Stimulated activated CD4-positive, alpha-beta T cell treated with anti-CD3 and anti-CD28 coated beads, Interleukin-15, amount 100 ng/mL, for 1 hour (primary cell): ENCODE measurements at places on chromosomes 2 and 18.

- no peak for DNase-seq
Measured at GRCh38 chr2:230934231-230935129, 9.4 kb upstream of the GPR55 start.

DNA sequence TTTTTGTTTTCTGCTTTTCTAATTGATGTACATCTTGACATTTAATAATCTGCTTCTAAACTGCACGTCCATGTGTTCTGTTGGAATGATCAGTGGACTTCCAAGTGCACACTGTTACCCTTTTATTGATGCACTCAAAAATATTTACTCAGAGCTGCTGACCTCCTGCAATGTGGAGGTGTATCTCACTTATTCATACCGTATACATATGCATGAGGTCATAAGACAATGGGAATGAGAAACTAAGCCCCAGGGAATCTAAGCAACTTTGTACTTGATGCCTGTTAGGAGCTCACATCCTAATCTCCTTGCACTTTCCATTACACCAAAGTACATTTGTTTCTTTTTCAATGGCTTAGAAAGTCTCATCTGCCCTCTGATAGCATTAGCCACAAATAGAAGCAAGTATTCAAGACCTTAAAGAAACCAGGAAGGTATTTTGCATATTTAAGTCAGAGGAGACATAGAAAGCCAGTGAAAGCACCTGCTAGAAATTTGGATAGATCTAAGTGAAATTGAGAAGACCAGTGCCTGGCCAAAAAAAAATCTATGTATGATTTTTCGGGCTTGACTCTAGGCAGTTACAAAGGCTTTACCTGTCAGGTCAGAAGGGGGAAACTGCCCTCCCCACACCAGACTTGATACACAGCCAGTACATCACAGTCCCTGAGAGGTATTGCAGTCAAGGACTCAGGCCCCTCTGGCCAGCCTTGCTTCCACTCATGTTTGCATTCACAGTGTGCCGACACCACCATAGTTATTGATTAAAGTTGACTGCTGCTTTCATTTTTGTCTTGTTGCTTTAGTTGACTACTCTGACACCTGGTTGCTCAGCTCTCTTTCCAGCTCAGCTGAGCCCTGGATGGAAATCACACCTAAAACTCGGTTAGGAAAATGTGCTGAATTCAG lies 391.7 kb upstream of the CYRIA start:
- DNase-seq = no peak

DNA sequence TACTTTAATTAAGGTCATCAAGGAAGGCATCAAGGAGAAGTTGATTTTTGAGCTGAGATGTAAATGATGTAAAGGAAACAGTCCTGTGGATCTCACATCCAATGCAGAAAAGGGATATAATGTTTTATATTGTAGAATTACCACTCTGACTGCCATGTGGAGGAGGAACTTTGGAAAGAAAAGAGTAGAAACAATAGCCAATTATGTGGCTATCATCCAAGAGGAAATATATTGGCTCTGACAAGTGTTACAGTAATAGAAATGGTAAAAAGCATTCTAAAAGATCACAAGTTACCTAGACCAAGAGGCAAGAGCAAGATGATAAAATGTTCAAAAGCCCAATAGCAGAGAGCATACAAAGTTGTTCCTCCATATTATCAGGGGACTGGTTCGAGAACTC lies 26.8 kb downstream of the BARD1 start:
- no peak for DNase-seq

GRCh38 chr2:46126571-46126970 lies 170.6 kb upstream of the EPAS1 start:
- no peak for DNase-seq

- no peak for DNase-seq
Measured at GRCh38 chr2:2024751-2025481, 280.6 kb upstream of the PXDN start.

- no peak for DNase-seq
Measured at GRCh38 chr18:23900994-23901393, 113.6 kb upstream of the TTC39C start.

DNA sequence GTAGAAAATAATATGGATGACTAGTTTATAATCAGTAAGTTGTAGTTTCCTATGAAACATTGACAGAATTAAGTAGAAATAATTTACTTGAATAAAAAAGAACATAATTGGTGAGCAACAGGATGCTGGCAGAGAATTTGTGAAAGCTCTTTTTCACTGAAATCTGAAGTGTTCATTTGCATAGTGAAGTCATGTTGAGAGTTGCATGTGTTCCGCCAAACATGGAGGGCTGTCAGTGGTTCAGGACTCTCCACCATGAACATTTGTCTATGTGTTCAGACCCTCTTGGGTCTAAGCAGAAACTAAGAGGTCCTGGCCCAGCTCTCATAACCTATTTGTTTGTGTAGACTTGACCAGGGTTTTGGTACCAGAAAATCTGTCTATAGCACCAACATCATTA lies 182.5 kb upstream of the LINC00305 start:
- DNase-seq = no peak

- DNase-seq = no peak
Measured at GRCh38 chr18:55546851-55547704, 40.9 kb downstream of the TCF4 start.
